Ascending aorta (tissue), 2 donors: ENCODE measurements at places on chromosomes 2 and 18. TPM values are rescaled to one million over a fixed set of nuclear protein-coding genes. Genes with fewer than 3 reads are reported as not detected.

The PPM1B gene
- total RNA-seq, result 27.9 TPM

The FOXI3 gene
- total RNA-seq, result not detected

The KLF7 gene
- total RNA-seq, result 17.0 TPM

The ZAP70 gene
- 2.7 TPM for total RNA-seq

The TMEM178A gene
- total RNA-seq, result 29.5 TPM

The HS6ST1 gene
- total RNA-seq, result 42.7 TPM

The CHRNG gene
- total RNA-seq, result not detected

The MAL gene
- total RNA-seq, result not detected

The TSPYL6 gene
- total RNA-seq, result not detected

The POTEI gene
- not detected for total RNA-seq

The KIF5C gene
- total RNA-seq, result 6.2 TPM

DNA sequence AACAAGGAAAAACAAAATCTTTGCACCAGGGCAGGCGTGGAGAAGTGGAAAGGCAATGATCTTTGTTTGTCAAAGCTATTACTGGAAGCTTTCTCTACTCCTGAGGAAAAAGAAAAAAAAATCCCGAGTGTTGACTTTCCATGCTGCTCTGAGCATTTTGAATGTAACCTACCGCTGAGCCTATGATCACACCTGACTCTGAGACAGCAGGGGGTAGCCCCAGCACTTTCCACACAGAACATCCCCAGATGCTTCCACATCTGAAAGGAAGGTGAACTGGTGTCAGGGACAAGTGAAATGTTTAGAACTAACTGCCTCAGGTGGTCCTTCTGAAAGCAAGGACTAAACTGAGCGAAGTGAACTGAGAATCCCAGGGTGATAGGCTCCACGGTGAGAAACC lies 1315.1 kb upstream of the DDX18 start:
- DNase-seq, result no peak

DNA sequence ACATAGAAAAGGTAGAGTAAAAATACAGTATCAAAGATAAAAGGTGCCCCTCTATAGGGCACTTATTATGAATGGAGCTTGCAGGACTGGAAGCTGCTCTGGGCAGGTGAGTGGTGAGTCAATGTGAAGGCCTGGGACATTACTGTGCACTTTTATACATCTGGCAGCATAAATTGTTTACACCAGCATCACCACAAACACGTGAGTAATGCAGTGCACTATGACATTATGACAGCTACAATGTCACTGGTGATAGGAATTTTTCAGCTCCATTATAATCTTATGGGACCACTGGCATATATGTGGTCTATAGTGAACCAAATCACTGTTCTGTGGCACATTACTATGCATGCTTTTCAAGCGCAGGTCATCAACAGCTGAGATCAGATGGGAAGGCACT lies 48.1 kb downstream of the TPGS2 start:
- DNase-seq, result no peak

GRCh38 chr2:136117909-136118818 lies at the start of gene CXCR4:
TSS of gene CXCR4 (minus strand) at chr2:136118149. CDS start at chr2:136118060, 89 bp downstream.
- DNase-seq, result peak; percentile 76

DNA sequence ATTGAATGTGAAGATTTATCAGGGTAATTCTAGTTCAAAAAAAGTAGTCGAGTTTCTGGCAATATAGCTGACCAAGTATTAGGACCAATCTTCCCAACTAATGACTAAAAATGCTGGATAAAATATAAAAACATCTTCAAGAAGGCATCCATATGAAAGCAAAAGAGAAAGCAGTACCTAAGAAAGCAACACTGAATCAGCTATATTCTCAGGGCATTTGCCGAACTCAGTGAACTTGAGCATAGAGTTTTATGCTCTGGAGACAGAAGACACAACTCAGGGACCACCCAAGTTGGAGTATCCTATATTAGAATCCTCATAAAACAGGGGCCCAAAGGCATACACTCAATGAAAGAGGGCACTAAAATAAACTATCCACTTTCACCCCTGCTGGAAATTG lies 103.7 kb upstream of the HNRNPA3 start:
- no peak for DNase-seq

GRCh38 chr2:161994761-161995520 lies 79.1 kb downstream of the DPP4 start:
- DNase-seq, result no peak

- no peak for DNase-seq
Observed at GRCh38 chr18:47983946-47984345, 53.5 kb upstream of the SMAD2 start.

DNA sequence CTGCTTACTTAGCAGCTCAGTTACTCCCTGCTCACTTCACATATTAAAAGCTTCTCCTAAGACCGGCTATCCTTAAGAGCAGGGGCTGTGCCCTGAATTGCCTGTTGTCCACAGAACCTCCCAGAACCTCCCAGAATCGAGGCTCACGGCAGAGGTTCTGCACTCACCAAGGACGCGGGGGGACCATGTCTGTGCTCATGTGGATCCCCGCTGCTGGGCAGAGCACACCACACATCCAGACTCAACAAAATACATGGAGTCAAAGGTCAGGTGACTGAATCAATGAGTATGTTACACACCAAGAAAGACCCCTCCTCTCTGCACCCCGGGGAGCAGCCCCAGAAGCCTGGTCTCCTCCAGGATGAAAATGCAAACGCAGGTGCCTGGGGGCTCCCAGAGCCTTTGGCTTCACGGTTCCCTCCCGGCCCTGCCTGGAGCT lies 149.0 kb downstream of the MBP start:
- no peak for DNase-seq

GRCh38 chr2:190853531-190854383 lies 26.9 kb upstream of the GLS start:
- no peak for DNase-seq

GRCh38 chr2:209305746-209306196 lies 118.1 kb upstream of the MAP2 start:
- no peak for DNase-seq

DNA sequence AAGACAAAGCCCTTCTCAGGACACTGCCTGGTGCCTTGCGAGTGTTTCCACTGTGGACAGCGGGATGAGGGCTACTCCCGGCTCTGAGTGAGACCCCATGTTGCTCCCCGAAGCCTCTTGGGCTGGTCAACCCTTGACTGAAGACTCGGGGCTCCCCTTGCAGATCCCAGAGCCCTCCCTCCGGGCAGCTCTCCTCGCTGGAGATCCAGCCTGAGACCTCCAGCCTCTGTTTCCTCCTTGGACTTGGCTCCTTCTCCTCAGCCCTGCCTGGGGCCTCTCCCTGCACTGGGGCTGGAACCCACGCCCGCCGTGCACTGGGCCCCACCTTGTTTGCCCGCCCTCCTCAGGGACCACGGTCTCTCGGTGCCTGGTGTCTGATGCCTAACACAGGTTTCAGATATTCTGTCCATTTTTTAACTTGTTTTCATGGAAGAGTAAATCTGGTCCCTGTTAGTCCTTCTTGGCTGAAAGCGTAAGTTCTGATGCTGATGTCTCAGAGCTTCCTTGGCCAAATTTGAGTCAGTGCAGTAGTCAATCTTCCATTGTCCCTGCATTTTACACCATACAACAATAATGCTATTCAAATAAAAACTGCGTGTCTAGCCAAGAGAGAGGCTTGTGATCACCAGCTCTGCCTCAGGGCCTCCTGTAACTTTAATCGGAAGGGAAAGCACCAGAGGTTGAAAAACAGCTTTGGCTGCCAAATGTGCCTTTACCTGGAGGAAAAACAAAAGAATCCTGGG lies 139.3 kb upstream of the CTDP1 start:
- no peak for DNase-seq

GRCh38 chr2:180240774-180241173 lies 233.7 kb upstream of the CWC22 start:
- DNase-seq, result no peak

DNA sequence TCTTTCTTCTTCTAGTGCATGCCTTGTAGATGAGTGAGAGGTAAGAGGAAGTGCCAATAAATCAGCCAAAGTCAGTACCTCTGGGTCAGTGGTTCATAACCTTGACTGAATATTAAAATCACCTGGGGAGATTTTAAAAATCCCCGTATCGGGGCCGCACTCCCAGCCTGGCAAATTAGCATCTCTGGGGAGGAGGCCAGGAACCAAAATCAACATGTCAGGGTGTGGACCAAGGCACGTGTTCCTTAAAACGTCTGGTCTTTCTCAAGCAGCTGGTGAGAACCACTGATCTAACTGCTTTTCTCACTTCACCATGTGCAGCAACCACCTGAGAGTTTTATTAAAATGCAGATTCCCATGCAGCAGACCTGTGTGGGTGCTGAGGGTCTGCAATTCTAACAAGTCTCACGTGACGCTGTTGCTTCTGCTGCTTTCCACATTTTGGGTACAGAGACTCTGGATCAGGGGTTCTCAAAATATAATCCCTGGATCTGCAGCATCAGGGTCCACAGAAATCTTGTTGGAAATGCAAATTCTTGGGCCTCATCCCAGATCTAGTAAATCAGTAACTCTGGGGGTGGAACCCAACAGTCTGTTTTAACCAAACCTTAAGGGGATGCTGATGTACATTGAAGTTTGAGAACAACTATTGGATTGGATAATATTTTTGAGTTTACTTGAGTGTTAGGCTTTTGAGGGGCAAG lies 49.5 kb downstream of the CHST9 start:
- DNase-seq, result no peak

GRCh38 chr2:10810202-10811161 lies 2.1 kb downstream of the PDIA6 start:
- no peak for DNase-seq

DNA sequence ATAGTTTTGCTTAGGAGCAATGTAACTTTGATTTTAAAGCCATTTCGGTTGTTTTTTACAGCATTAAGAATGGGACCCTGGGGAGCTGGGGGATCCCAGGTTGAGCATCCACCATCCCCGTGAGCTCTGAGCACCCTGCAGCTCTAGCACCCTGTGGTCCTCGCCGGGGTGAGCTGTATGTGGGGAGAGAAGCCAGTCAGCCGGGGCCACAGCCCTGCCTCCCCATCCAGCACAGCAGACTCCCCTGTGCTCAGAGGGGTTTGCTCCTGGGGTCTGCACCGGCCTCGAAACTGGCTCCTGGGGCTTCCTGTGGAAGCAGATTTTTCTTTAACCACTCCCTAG lies 1.3 kb downstream of the COL6A3 start:
- no peak for DNase-seq

- DNase-seq, result no peak
Observed at GRCh38 chr2:12536976-12537375, 179.8 kb upstream of the TRIB2 start.

DNA sequence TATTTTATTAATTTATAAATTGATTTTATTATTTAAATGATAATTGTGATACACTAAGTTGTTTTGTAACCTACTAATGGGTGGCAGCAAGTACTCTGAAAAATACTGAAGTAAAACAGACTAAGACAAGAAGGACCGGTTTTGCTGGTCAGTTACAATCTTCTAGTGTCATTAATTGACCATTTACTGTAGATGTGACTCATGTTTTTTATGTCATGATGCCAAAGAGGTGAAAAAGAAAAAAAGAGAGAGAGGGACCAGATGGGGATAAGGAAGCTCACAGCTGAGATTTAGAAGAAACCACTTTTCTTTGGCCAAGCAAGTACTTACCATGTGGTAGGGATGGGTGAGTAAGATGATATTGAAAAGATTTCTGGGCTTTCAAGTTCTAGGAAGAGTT lies 955.8 kb upstream of the LRRTM1 start:
- DNase-seq, result no peak

- DNase-seq, result no peak
Observed at GRCh38 chr18:7635948-7636347, 68.8 kb downstream of the PTPRM start.

DNA sequence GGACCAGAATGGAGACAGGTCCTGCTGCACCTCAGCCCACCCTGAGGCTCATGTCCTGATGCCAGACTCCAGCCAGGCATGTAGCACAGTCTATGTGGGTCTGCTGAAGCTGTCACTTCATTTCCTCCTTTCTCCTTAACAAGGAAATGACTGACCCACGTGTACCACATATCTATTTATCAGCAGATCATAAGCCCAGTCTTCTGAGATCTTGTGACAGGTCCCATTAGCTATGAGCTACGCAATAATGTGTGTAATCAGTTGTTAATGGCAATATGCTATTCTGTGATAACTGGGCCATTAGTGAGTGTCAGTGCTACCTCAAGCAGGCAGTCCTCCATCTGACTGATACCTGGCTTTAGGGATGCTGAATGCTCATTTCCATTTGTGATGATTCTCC lies 615.3 kb downstream of the BCL11A start:
- DNase-seq, result no peak
